Karpas-422 (cell line): ENCODE measurements at places on chromosomes 6 and 20.

DNA sequence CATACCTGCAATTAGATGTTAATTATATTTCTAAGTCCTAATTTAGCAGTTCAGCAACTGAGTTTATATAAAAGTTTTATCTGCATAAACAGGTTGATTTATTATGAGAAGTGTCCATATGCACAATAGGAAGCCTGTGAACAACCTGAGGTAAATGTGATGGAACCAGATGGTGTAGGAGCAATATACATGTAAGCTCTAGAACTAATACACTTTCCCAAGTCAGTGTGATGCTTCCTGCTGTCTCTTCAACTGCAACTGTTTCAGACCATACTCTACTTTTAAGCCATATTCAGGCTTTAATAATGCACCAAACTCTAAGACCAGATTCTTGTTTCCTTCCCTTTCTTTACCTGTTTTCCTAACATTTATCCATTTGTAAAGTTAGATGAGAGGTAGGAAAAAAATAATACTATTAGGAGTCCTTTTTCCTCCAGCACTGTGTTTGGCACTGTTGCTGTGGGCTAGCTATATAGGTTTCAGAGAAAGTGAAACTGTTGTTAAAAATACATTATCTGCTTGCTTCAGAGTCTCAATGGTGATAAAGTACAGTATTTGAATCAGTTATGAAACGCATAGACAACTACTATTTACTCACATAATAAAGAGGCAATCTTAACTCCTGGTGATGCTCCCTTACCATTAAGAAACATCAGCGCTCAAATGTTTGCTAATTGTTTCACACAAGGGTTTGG is 1009.3 kb downstream of the GRIK2 start:
- no peak for DNase-seq

GRCh38 chr20:50219600-50219999 is 29.0 kb downstream of the CEBPB start:
- DNase-seq, result no peak

GRCh38 chr6:16944596-16944995 is 157.3 kb upstream of the STMND1 start:
- no peak for DNase-seq

- DNase-seq, result peak; percentile 88
These were observed 9.3 kb downstream of the TRAPPC3L start for GRCh38 chr6:116536216-116536621.

DNA sequence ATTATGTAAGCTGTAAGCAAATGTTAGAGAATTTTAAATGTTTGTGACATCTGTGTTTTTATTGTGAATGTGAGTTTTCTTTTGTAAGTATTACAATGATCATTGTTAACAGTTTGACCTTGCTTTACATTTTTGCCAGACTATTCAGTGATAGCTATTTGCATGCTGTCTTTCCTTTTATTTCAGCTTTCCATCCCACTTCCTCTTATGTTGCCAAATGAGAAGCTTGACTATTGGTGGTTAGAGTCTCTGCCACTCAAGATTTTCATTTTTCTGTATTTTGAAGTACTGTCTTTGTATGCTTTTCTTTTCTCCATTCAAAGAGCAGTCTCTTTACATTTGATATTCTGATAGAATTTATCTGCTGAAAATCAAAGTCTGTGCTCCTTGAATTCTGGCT is 104.1 kb downstream of the PRIM2 start:
- DNase-seq, result peak; percentile 56

GRCh38 chr6:168939041-168939440 is 314.6 kb downstream of the THBS2 start:
- no peak for DNase-seq

DNA sequence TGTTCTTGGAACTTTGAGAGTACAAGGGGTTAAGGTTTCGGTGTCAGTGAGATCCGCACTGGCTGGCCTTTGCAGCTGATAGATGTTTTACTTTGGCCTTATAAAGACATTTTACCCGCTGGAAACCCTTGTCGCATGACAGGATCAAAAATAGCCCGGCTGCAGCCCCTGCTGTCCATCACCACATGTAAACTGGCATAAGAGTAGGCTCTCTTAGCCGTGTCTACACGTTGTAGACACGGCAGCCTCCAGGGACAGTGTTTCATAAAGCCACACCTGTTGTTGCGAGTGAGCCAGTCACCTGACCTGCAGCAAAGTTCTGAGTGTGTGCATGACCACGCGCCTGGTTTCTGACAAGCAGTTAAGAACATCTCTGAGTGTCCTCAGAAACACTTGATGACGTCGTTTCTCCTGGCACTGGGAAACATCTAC is 8.5 kb downstream of the RBM24 start:
- no peak for DNase-seq

DNA sequence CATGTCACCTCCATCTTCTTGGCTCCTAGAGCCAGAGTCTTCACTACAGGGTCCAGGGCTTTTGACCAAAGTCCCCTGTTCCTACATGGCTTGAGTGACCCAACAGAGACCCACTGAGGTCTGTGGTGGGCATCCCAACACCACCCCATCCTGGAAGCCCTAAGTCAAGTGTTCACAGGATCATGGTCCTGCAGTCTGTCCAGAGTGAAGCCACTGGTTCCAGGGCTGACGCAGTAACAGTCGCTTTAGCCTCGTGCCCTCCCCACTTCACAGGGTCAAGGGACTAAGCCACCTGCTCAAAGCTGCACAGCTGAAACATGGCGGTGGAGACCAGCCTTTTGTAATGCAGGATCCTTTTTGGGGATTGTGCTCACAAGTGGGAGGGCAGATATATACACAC is 133.9 kb downstream of the JPH2 start:
- DNase-seq, result no peak

GRCh38 chr6:32522302-32523047 is 7.6 kb downstream of the HLA-DRB5 start:
- no peak for DNase-seq
